ENCODE measurements at places on chromosomes 1 and 21.

- no peak for DNase-seq
These were observed 9.4 kb downstream of the LHX4 start for GRCh38 chr1:180239145-180240096.

GRCh38 chr1:109598655-109599054 is 20.8 kb downstream of the GNAT2 start:
- no peak for DNase-seq

DNA sequence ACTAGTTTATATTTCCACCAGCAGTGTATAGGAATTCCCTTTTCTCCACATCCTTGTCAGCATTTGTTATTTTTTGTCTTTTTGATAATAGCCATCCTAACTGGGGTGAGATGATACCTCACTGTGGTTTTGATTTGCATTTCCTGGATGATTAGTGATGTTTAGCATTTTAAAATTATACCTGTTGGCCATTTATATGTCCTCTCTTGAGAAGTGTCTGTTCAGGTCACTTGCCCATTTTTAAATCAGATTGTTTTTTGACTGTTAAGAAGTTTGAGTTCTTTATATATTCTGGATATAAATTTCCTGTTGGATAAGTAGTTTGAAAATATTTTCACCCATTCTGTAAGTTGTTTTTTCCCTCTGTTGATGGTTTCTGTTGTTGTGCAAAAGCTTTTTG is 31.0 kb upstream of the PM20D1 start:
- no peak for DNase-seq

- no peak for DNase-seq
These were observed 116.4 kb downstream of the RRAGC start for GRCh38 chr1:38743184-38743583.

DNA sequence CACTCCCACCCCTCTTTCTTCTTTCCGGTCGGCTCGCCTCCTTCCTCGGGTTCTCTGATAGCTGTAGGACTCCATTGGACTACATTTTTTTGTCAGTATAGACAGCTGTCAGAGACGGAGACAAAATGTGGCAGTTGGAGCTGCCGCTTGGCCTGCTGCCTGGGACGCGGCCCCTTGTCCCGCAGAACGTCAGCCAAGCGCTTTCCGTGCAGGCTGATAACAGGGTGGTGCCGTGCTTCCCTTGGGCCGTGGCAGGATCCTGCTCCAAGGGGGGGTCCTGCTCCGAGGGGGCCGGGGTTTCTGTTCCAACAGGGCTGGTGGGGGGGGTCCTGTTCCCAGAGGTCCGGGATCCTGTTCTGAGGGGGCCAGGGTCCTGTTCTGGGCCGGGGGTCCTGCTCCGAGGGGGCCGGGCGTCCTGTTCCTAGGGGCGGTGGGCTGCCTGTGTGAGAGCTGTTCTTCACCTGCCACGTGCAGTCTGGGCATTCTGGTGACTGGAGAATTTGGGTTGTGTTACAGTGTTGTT is 4.9 kb downstream of the SKI start:
- DNase-seq, result no peak

DNA sequence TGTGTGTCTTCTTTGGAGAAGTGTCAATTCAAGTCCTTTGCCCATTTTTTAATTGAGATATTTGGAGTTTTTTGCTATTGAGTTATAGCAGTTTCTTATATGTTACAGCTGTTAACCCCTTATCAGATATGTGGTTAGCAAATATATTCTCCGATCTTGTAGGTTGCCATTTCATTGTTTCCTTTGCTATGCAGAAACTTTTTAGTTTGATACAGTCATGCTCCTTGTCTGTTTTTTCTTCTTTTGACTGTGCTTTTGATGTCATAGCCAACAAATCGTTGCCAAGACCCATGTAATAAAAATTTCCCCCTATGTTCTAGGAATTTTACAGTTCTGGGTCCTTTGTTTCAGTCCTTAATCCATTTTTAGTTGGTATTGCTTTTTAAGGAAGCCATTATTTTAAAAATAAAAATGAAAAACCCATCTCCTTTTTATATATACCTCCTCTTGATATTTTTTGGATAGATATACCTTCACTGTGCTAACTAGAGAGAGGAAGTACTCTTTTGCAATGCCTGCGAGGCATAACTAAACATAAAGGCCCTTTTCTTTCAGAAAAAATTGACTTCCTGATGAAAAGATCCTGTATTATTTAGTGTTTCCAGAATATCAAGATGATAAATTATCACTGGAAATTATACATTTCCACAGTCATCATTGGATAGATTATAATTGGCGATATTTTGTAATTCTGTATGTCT is 127.8 kb downstream of the HS2ST1 start:
- DNase-seq, result no peak

GRCh38 chr1:245873068-245873467 is 634.0 kb downstream of the SMYD3 start:
- DNase-seq, result no peak

DNA sequence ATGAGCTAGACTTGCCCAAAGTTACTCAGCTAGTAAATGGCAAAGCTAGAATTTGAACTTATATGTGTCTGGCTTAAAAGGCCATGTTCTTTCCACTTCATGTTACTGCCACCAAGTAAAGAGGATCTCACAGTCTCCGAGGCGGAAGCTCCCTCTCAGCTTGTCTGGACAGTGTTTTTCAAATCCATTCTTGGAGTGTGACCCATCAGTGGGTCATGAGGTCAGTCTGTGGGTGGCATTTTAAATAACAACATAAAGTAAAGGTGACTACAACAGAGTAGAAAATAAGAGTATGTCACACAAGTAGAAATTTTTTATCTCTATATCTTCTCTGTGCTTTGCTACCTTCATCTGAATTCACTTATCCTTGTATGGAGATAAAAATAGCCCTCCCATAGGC is 3.2 kb upstream of the HMGB4 start:
- no peak for DNase-seq

- DNase-seq, result no peak
These were observed 46.9 kb downstream of the RASSF5 start for GRCh38 chr1:206554211-206554610.

GRCh38 chr1:165371588-165372225 is 15.2 kb upstream of the LMX1A start:
- no peak for DNase-seq

GRCh38 chr1:12467570-12468286 is 150.3 kb downstream of the DHRS3 start:
- no peak for DNase-seq

DNA sequence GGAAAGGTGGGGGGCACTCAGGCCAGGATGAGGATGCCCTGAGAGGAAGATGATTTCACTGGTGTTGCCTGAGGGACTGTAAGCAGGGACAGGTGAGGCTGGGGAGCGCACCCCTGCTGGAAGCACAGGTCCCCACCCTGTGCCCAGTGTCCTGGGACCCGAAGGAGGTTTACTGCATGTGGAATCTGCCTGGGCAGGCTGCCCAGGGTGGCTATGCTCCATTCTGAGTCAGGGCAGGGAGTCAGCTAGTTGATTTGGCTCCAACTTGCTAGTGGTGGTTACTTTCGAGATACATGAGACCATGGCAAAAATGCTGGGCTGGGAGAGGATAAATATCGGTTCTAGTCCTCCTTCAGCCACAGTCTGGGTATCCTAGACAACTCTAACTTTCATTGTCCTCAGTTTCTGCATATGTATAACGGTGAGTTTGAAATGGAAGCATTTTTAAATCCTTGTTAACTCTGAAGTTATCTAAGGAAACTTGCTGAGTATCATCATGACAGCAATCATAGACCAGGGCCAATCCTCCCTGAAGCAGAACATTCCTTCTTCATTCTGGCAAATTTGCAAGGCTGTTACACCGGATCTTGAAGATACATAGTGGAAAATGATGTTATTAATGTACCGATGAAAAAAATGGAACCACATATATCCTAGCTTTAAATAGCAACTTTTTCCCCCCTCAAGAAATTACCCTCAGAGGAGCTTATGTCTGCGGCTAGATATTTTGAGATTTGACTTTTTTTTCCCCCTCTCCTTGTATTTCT is 7.7 kb downstream of the TLR5 start:
- DNase-seq, result peak; percentile 31

DNA sequence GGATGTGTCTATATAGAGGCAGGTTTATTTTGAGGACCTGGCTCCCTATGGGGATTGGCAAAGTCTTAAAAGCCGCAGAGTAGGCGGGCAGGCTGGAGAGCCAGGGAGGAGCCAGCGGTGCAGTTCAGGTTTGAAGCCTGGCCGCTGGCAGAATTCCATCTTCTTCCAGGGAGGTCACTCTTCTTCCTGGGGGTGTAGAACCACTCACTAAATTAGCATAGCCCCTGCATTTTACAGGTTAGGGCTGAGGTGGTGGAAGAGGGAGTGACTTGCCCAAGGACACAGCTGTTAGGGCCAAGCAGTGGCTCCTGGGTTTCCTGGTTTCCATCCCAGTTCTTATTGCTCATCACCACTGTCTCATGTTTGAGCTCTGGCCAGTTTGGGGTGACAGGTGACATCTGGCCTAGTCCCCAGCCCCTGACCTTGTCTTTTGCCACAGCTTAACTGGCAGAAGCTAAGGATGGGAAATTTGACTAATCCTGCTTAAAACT is 1.4 kb downstream of the PINK1 start:
- DNase-seq, result peak; percentile 13

DNA sequence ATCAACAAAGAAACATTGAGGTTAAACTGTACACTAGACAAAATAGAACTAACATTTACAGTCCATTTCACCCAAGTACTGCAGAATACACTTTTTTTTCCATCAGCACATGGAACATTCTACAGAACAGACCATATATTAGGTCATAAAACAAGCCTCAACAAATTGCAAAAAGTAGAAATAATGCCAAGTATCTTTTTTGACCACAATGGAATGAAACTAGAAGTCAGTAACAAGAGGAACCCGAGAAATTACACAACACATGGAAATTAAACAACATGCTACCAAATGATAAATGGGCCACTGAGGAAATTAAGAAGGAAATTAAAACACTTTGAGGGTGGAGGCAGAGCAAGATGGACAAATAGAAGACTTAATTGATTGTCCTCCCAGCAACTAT is 8.4 kb upstream of the C1orf185 start:
- no peak for DNase-seq

GRCh38 chr1:81021134-81021533 is 779.6 kb upstream of the ADGRL2 start:
- DNase-seq, result no peak

GRCh38 chr1:214537219-214537618 is 14.2 kb downstream of the PTPN14 start:
- no peak for DNase-seq

DNA sequence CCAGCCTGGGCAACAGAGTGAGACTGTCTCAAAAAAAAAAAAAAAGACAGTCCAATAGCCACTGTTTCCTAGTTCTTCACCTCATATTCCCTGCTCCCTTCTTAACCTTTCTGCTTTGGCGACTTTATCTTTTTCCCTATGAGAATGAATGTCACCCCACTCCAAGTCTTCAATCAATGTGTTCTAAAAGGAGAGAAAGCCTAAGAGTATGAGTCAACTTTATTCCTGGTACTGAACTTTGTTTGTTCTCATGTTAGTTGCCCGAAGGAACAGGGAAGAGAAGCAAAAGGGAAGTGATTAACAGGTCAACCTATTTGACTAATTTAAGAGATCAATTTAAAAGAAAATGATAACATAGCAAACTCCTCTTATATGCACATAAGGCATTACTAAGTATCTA is 39.9 kb upstream of the SLC16A1 start:
- DNase-seq, result no peak

DNA sequence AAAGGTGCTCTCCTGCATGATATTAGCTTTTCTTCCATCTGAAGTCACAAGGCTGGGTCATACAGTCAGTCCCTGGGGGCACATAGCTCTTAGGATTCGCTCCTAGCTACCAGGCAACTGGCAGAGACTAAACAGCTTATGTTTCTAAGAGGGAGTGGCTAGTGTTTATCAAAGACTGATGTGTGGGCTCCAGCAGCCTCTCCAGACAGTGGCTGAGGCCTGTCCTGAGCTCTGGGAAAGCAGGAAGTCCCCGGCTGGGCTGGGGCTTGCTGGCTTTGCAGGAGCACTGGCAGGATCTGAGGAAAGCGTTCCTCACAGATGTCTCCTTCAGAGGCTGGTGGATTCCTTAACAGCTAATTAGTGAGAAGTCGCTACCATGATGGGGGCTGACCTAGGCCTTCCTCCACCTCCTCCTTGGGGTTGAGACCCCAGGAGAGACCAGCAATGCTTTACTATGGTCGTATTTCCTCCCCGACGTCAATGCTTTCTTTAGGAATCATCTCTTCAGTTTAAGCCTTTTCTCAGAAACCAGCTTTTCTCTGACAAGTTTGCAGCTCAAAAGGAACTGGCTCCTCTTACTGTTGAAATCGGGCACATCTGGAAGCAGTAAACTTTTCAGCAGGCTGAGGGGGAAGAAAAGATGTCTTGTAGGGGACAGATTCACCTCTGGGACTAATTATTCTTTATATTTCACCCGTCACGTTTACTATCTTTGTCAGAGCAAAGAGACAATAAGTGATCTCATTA is 33.5 kb upstream of the HHAT start:
- DNase-seq, result no peak

DNA sequence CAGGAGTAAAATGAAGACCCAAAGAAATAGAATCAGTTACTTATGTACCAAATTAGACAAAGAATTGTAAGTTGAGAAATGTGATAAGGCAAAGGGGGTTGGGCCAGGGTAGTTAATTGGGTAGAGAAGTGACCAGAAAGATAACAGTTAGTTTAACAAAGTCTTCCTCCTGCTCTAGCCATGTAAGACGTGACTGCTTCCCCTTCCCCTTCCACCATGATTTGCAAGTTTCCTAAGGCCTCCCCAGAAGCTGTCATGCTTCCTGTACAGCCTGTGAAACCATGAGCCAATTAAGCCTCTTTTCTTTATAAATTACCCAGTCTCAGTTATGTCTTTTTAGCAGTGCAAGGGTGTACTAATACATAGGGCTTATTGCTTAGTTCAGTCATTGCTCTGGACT is 142.0 kb upstream of the PDE4B start:
- DNase-seq, result no peak

DNA sequence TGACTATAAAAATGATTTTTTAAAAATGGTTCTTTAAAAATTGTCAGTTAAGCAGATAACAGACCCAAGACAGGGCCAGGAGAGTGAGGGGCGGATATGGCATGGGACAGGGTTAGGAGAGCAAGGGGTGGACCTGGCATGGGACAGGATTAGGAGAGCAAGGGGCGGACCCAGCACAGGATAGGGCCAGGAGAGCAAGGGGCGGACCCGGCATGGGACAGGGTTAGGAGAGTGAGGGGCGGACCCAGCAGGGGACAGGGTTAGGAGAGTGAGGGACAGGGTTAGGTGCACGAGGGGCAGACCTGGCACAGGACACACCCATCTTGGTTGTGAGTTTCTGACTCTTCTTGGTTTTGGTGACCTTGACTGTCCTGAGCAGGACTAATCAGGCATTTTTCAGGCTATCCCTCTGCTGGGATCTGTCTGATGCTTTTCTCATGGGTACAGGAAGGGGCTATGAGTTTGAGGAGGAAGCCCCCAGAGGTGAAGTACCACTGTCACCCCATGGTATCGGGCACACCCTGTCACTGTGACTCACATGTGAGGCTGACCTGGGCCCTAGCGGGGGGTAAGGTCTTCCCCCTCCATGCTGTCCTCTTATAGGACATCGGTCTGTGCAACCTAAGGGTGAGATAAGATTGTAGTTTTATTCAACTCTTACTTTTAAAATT is 159.0 kb upstream of the COL6A1 start:
- DNase-seq, result no peak

GRCh38 chr1:180247061-180247460 is 17.0 kb downstream of the LHX4 start:
- DNase-seq, result no peak
